ENCODE measurements at places on chromosomes 12 and 14.

GRCh38 chr12:120141336-120141735 is 24.8 kb upstream of the RAB35 start:
- DNase-seq, result no peak

DNA sequence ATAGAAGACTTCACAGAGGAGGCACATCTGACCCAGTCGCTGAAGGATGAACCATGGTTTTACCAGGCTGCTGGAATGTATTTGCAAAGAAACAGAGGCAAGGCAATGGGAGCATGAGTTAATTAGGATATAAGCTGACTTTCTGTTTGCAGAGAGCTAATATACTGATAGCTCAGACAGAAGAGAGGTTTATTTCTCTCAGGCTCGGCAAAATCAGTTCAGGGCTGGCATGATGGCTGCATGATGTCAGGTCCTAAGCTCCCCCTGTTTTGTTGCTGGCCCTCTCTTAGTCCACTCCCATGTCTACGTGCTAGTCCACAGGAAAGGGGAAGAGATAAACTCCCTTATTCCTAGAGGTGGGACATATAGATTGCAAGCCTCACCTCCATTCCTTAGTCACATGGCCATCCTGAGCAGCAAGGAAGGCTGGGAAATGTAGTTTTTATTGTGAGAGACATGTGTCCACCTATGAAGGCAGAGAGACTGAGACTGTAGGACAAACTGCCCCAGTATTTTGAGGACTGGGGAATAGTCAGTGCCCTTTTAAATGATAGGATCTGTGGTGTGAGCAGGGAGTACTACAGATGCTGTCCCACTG is 224.5 kb downstream of the VRK1 start:
- no peak for DNase-seq

- DNase-seq, result no peak
Measured at GRCh38 chr12:93318720-93319522, 58.8 kb upstream of the NUDT4 start.

- DNase-seq, result no peak
Measured at GRCh38 chr12:112282920-112283319, 99.3 kb downstream of the HECTD4 start.

GRCh38 chr14:22656226-22656625 is 12.1 kb upstream of the OR6J1 start:
- DNase-seq, result no peak

DNA sequence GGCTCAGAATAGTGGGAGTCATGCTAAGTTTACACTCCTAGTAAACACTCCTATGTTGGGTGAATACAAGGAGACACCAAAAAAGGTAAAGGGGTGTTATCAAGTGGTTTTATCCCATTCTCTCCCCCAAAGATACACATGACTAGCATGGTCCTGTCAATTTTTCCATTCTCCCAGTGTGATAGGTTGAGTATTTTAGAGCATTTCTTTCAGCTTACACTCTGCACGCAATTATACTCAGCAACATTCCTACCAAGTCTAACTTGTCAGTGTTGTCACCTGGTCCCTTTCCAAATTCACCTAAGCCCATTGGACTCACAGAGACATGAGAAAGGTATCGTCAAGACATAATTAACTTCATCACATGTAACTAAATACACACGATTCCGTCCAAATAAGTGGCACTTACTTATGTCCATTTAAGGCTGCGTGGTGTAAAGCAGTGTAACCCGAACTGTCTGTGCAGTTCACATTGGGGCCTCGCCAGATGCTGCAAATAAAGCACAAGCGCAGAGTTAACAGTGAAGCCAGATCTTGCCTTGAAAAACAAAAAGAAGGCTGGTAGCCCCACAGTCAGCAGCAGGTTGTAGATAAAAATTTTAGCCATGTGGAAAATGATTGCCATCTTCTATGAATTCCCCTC is 159.7 kb downstream of the ANKS1B start:
- no peak for DNase-seq

GRCh38 chr12:23949348-23950209 is at the start of gene SOX5:
TSS of gene SOX5 (minus strand) at chr12:23949670. CDS start at chr12:23949601, 69 bp downstream.
- DNase-seq, result peak; percentile 60

GRCh38 chr14:51868405-51868804 is 8.0 kb downstream of the GNG2 start:
- no peak for DNase-seq

GRCh38 chr14:78254911-78255461 is 84.8 kb downstream of the NRXN3 start:
- no peak for DNase-seq

DNA sequence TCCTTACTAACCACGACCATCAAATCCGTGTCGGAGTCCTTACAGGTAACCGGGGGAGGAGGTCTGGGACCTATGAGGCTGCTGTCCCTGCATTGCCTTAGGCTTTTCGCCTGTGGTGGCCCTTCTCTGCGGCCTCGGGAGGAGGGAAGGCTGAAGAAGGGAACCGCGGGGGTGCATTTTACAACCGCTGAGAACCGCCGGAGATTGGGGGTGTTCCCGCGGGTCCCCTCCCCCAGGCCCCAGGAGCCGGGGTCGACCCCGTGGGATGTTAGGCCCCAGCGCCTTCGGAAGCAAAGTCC is 549 bp downstream of the GPHN start:
- no peak for DNase-seq

- DNase-seq, result no peak
Measured at GRCh38 chr12:19410211-19410610, 29.1 kb upstream of the AEBP2 start.

DNA sequence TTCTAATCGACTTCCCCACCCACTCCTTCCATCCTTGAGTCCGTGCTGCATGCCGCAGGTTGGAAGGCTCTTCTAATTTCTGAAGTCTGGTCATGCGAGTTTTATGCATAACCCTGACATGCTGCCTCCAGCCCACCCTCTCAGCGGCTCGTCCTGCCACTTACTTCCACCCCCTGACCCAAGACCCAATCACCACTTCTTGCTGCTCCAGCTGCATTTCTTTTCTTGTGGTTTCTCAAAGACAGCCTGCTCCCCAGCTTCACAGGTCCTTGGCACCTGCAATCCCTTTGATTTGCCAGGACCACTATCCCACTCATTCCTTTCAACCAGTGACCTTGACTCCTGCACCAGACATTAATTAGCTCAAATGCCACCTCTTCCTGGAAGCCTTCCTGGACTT is 486.7 kb downstream of the VRK1 start:
- DNase-seq, result no peak

- DNase-seq, result peak; percentile 55
Measured at GRCh38 chr14:96574633-96575632, 72.8 kb downstream of the PAPOLA start.

GRCh38 chr12:52836491-52837412 is 2.6 kb upstream of the KRT79 start:
- no peak for DNase-seq

DNA sequence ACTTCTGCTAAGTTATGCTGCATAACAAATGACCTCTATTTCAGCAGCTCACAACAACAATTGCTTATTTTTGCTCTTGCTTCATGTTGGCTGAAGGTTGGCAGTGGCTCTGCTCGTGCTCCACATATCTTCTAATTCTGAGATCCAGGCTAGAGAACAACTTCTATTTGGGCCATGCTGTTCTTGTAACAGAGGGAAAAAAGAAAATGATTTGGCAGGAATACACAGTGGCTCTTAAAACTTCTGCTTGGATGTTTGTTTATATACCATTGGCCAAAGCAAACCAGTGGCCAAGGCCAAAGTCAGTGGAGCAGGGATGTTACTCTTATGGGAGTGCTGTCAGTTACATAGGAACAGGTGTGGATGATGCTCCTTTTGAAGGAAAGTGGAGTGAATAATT is 32.1 kb downstream of the GPHN start:
- DNase-seq, result no peak

DNA sequence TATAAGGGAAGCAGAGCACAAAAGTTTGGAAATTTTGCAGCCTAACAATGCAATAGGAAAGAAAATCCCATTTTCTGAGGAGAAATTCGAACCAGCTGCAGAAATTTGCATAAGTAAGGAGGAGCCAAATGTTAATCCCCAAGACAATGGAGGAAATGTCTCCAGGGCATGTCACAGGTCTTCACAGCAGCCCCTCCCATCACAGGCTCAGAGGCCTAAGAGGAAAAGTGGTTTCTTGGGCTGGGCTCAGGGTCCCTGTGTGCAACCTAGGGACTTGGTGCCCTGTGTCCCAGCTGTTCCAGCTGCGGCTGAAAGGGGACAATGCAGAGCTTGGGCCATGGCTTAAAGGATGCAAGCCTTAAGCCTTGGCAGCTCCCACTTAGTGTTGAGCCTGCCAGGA is 190.0 kb downstream of the MDGA2 start:
- no peak for DNase-seq

- no peak for DNase-seq
Measured at GRCh38 chr12:100229876-100230275, 29.3 kb downstream of the ACTR6 start.

GRCh38 chr12:5798242-5799015 is 146.6 kb downstream of the ANO2 start:
- no peak for DNase-seq

- DNase-seq, result peak; percentile 79
Measured at GRCh38 chr14:34714320-34715126, at the start of gene CFL2. TSS of gene CFL2 (minus strand) at chr14:34714593. CDS start at chr14:34714540, 53 bp downstream.

GRCh38 chr12:50211392-50212070 is 44.4 kb upstream of the CERS5 start:
- DNase-seq, result no peak

DNA sequence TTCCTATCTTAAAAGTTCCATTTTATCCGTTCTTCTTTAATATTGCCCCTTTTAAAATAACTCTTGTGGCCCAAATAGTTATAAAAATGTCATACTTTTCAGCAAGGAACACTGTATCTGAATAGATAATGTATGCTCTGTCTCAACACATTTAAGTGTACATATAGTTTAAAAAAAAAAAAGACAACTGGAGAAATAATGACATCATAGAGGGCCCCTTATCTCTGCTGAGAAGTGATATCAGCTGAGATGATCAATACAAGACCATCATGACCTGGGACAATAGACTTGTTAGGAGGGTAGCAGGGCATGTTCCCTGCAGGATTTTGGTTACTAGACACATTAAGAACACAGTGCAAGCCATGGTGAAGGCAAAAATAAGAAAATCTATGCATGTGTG is 77.5 kb downstream of the PEBP1 start:
- DNase-seq, result no peak

DNA sequence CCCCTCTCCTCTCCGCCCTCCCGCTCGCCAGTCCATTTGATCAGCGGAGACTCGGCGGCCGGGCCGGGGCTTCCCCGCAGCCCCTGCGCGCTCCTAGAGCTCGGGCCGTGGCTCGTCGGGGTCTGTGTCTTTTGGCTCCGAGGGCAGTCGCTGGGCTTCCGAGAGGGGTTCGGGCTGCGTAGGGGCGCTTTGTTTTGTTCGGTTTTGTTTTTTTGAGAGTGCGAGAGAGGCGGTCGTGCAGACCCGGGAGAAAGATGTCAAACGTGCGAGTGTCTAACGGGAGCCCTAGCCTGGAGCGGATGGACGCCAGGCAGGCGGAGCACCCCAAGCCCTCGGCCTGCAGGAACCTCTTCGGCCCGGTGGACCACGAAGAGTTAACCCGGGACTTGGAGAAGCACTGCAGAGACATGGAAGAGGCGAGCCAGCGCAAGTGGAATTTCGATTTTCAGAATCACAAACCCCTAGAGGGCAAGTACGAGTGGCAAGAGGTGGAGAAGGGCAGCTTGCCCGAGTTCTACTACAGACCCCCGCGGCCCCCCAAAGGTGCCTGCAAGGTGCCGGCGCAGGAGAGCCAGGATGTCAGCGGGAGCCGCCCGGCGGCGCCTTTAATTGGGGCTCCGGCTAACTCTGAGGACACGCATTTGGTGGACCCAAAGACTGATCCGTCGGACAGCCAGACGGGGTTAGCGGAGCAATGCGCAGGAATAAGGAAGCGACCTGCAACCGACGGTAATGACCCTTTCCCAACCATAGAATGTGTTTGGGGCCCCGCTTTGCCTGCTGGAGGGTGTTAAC is 615 bp downstream of the CDKN1B start:
- no peak for DNase-seq

DNA sequence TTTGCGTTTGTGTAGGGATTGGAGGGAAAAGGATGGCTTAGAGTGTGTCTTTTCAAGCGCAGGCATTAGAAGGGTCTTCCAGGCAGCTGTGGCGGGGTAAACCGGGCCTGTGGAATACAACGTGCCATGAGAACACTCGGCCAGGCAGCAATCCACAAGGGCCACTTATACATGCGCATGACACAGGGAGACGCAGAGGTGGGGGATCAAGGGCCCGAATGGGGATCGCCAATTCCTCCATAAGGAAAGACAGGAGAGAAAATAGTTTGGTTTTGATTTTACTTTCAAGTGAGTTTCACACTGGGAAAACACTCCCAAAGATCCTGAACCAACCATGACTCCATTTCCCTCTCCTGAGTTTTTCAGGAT is 71.6 kb downstream of the SPRING1 start:
- no peak for DNase-seq

- DNase-seq, result no peak
Measured at GRCh38 chr12:39116861-39117260, 211.5 kb upstream of the CPNE8 start.

- DNase-seq, result no peak
Measured at GRCh38 chr12:120719496-120720233, 6.0 kb upstream of the ACADS start.

DNA sequence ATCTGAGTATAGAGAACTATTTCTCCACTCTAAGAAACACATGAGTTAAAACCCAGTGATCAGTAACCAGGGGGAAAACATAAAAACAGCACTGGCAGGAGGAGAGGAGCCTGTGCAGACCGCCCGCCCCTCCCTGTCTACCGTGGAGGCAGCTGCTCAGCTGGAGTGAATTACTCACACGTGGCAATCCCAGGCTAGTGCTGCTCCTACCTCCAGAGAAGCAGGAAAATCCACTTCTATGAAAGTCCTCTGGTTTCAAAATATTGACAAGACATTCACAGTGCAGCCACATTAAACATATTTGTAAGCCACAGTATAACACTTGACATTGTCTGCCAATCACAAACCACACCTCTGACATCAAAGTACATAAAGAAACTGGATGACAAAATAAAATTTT is 16.7 kb downstream of the TMEM132D start:
- DNase-seq, result no peak

GRCh38 chr14:71003156-71003555 is 95.9 kb downstream of the PCNX1 start:
- DNase-seq, result no peak

GRCh38 chr12:57460468-57460784 is 841 bp downstream of the GLI1 start:
- DNase-seq, result no peak

DNA sequence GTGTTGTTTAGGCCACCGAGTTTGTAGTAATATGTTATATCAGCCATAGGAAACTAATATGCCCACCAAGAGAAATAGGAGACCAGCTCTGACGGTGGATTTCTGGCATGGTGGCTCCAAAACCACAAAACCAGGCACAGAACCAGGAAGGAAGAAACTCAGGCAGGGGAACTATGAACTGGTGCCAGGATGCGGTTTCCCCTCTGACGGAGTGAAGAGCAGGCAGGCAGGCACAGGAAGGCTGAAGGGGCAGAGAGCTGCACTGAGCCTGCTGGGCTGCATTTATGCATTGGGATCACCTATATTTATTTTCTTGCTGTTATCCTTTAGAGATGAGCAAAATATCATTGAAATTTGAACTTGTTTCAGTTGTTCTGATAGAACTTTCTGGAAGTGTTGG is 479.4 kb downstream of the VRK1 start:
- no peak for DNase-seq

DNA sequence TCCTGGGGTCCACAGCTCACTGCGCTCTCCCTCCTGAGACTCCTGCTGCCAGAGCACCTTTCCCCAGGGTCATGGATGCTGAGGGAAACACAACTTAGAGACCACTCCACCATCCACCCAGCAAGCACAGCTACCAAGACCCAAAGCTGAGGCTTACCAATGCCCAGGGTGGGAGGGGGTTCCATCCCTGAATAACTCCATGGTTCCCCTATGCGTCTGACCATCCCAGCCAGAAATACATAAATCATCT is 36.3 kb downstream of the DAD1 start:
- no peak for DNase-seq

GRCh38 chr14:93137864-93138263 is 22.1 kb upstream of the ITPK1 start:
- no peak for DNase-seq
